ENCODE measurements at places on chromosomes 13 and 19.

- DNase-seq, result no peak
Observed at GRCh38 chr13:98313922-98314292, 136.8 kb upstream of the RNF113B start.

- DNase-seq, result no peak
Observed at GRCh38 chr13:33244210-33244906, 41.2 kb downstream of the STARD13 start.

GRCh38 chr13:46606970-46607369, 54.0 kb downstream of the LRCH1 start:
- no peak for DNase-seq

DNA sequence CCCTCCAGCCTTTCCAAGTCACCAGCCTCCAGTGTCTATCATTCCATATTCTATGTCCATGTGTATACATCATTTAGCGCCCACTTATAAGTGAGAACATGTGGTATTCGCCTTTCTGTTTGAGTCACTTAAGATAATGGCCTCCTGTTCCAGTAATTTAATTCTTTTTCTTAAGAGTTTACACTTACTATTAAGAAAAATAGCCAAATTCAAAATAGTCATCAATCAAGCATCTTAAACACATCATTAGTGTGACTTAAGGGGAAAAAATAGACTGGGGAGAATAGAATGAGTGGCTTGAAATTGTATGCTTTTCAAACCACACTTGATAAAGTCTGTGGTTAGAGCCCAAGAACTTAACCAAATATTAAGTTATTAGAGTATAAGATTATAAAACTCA, 248.0 kb downstream of the MAB21L1 start:
- DNase-seq, result no peak

DNA sequence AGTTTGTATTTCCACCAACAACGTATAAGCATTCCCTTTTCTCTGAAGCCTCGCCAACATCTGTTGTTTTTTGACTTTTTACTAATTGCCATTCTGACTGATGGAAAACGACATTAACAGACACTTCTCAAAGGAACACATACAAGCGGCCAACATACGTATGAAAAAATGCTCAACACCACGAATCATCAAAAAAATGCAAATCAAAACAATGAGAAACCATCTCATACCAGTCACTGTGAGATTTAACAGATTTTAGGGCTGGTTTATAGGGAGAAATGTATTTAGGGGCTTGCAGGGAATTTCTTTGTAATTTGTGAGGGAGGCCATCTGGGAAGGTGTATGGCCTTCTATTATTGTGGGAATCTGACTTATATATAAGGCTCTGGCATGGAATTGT, 2.8 kb upstream of the DZIP1 start:
- no peak for DNase-seq

Data from stimulated activated CD8-positive, alpha-beta memory T cell treated with anti-CD3 and anti-CD28 coated beads, Interleukin-7, amount 100 ng/mL, for 48 hours (primary cell).